ENCODE measurements at places on chromosomes 4 and X.

DNA sequence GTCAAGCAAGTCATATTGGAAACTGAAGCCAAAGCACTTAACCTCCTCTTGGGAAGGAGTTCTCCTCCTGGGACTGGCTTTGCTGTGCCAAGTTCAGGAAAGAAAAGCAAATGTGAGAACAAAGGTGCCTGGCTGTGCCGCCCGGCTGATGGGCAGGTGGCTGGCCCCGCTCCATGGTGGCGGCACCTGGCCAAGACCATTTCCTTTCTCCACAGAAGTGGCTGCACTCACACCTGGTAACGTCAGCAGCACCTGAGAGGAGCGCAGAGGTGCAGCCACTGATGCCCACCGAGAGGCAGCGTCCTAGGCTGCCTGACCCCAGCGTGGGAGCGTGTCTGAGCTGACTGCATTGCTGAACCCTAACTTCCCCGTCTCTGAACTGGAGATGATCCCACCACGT is 54.3 kb downstream of the DCTD start:
- DNase-seq, result no peak

DNA sequence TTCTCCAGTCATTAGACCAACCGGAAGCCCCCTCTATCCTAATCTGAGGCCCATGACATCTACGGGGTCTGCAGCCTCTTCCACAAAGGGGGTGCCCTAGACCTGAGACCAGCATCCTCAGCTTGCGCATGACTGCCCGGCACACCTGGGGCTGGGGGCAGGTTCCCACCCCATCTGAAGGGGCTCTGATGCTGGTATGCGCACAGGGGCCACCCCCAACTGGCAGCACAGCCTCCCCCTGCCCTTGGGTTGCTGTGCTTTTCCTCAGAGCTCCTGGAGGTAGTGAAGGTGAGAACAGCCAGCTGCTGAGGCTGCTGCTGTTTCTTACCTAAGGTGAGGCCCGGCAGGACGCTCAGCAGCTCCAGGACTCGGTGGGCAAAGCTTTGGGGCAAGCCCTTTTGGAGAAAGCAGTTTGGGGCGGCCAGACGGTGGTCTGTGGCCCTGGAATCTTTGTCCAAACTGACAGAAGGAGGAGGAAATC is 18.9 kb upstream of the CPLX1 start:
- no peak for DNase-seq

DNA sequence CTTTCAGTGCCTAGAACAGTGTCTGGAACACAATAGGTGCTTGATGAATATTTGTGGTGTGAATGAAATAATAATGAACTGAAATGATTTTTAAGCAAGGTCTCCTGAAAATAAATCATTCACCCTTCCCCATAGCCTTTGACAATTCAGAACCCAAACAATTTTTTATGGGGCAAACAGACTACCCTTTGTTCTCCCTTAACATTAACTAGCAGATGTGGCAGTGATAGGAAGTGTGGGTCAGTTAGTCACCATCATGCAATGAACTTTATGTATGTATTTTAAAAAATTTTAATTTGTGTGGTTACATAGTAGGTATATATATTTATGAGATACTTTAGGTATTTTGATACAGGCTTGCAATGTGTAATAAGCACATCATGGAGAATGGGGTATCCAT is 27.2 kb upstream of the CD40LG start:
- no peak for DNase-seq

GRCh38 chr4:68361146-68361589 is 11.3 kb upstream of the YTHDC1 start:
- DNase-seq, result no peak

DNA sequence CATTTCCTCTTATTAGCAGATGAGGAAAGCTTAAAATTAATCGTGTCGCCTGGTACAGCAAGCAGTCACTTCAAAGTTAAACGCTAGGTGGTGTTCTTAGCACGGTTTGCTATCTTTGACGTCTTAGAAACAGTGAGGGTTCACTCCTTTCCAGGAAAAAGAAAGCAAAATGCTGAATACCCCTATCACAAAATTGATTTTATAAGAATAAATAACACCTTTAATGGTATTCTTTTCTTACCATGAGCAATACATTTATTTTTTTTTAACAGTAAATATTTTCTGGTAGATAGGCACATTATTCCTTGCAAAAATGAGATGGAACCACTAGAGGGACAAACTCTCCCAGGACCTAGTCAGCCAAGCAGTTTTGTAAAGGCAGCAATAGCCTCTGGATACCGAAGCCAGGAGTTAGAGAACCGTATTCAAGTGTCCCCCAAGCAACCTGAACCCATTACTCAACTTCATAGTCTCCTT is 153.9 kb downstream of the KDR start:
- DNase-seq, result no peak

DNA sequence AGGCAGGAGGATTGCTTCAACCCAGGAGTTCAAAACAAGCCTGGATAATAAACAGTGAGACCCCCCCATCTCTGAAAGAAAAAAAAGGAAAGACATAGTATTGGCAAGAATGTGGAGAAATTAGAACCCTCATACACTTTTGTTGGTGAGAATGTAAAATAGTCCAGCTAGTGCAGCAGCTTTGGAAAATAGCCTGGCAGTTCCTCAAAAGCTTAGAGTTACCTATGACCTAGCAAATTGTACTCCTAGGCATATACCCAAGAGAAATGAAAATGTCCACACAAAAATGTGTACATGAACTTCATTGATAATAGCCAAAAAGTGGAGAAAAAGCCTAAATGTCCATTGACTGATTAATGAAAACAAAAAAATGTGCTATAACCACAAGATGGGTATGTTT is 21.3 kb downstream of the THAP9 start:
- no peak for DNase-seq

DNA sequence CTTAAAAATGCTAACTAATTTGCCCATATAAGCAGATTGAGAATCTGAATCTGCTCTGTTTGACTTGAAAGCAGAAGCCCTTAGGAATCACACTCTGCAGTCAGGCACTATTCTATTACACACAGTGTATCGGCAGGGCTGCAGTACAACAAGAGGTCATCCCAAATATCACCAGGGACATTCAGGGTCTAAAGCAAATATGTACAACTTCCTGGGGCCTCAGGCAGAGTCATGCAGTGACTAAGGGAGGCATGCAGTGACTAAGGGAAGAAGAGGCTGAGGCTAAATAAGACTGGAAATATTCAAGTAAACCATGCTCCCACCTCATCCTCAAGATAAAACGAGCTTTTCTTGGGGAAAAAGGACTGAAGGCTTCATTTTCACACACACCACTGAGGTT is 20.9 kb downstream of the MAPK10 start:
- DNase-seq, result no peak

GRCh38 chrX:153644356-153645125 is 2.5 kb upstream of the DUSP9 start:
- no peak for DNase-seq

- no peak for DNase-seq
Measured at GRCh38 chrX:31039327-31039711, 32.5 kb downstream of the FTHL17 start.

DNA sequence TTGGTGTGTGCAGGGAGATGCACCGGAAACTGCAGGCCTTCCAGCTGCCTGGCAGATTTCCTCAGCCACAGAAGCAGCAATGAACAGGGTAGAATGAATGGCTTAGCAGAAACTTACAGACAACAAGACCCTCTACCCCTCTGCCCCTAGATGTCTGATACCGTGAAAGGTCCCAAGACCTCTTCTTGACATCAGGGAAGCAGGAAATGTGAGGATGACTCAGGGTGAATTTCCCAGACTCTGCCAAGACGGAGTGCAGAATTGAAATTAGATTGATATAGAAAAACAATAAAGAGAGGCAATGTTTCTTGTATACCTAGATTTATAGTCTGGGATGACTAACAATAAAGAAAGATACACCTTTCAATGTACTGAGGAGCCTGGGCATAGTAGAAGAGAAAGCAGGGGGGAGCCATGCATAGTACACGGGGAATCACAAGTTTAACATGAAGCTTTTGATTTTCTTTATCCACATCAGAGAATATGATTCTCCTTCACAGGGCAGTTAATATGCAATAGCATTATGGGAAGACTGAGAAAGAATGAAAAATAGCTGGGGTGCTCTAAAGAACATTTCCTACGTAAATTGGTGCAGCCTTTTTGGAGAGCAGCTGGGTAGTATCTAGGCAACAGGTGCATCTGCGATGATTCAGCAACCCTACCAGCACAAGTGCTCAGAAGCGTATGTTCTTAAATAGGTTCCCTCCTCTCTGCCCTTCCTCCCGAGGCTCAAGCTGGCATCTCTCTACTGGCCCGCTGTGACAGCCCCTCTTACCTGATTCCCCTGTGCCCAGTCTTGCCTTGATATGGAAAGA is 18.3 kb upstream of the CXCR3 start:
- DNase-seq, result no peak

GRCh38 chrX:16826207-16826606 is 39.9 kb downstream of the TXLNG start:
- DNase-seq, result no peak

DNA sequence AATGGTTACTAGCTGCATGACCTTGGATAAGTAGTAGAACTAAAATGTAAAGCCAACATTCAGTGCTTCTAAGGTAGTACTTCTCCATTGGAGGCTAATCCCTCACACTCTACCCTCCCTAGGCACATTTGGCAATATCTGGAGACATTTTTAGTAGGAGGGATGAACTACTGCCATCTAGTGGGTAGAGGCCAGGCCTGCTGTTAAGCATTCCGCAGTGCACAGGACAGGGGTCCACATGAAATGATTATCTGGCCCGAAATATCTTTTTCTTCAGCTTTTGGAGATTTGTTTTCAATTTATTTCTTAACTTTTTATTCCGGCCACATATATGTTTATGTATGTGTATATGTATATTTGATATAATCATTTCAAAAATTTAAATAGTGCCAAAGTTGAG is 36.0 kb upstream of the SPANXC start:
- no peak for DNase-seq

Measured in activated gamma-delta T cell (primary cell).